ENCODE measurements at places on chromosomes 6 and 20.

DNA sequence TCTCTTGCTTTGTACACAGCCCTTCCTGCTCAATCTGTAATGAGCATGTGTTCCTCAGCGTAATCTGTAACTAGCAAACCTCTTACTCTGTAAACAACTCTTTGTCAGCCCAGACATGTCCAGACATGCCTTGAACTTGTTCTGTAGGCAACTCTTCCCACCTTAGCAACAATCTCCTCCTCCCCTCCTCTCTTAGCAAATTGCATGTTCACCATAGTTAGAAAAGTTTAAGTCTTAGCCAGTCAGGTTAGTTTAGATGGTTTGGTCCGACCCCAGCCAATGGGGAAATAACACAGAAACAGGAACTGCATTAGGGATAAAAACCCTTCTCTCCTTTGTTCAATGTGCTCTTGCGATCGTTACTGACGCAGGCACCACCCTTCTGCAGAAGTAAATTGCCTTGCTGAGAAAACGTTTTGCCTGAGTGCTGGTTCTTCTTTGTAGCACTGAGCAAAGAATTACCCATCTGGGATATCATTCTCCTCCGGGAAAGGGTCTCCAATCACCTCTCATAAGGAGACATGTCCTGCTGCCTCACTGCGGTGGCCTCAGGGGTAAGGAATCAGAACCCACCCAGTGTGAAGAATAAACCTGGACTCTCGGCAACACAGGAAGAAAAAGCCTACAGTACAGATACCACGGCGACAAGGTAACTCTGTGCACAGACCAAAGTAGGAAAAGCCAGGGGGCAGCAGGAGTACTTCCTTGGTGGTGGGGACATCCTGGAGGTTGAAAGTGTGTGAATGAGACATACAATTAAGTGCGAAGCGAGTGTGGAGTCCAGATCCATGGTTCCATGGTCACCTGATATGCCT is 26.2 kb downstream of the PLN start:
- no peak for DNase-seq

- DNase-seq = no peak
Observed at GRCh38 chr6:147429794-147430193, 78.7 kb upstream of the SAMD5 start.

DNA sequence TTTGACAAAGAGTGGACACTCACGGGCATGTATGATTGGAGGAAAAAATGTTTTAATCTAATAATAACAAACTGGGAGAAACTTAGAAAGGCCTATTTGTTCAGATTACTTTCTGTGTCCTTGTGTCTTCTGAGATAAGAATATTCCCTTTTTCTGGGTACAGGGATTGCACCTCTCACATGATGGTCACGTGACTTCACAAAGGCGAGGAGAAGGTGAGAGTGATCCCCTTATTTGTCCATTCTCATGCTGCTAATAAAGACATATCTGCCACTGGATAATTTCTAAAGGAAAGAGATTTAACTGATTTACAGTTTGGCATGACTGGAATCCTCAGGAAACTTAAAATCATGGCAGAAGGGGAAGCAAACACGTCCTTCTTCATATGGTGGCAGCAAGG is 989.7 kb upstream of the FLRT3 start:
- DNase-seq = no peak

- no peak for DNase-seq
Observed at GRCh38 chr6:21608601-21609000, 15.1 kb downstream of the SOX4 start.

DNA sequence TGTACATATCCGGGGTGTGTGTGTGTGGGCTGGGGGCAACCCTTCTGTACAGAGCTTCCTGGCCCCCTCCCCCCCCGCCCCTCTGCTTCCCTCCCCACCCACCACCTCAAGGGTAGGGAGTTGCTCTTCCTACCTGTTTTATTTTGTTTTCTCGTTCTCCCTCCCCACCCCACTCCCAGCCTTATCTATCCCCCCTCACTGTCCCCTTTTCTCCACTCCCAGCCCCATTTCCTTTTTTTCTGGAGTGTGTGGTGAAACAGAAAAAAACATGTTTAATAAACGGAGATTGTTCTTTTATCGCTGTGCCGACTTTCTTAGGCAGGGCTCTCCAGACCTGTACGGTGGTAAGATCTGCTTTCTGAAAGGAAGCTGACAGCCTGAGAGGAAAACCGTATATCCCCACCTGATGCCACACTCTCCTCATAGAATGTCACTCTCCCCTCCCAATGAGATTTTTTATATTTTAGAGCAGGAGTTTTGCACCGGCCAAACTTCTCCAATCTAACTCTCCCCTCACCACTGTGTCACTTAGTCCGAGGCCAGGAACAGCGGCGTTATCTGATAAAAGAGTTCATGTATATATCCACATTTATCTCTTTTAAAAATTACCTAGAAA is 875 bp upstream of the ZBTB9 start:
- no peak for DNase-seq

GRCh38 chr6:16849280-16849987 is 88.2 kb upstream of the ATXN1 start:
- DNase-seq = no peak

DNA sequence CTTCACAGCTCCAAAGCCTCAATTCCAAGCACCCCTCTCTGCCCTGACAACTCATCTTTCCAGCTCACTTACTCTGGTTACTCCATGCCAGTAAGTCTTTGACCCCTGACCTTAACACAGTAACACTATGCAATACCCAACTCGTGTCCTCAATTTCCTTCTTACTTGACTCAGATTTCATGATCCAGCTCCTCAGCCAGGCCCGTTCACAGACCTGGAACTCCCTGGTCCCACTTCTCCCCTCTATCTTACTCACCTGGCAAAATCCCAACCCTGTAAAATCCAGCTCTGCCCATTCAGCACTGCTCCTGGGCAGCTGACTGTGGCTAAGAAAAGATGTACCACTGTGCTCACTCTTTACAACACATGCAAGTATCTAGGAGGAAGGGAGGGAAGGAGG is 7.9 kb downstream of the GNL1 start:
- DNase-seq = no peak

DNA sequence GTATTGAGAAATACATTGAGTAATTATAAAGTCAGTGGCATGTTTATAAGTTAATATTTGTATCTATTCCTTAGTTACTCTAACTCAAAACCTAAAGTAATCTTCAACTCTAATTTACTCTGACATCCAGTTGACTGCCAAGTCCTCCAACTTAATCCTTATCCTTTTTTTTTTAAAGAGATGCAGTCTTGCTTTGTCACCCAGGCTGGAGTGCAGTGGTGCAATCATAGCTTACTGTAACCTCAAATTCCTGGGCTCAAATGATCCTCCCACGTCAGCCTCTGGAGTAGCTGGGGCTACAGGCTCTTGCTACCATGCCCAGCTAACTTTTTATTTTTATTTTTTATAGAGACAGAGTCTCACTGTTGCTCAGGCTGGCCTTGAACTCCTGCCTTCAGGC is 24.4 kb downstream of the PTPN1 start:
- no peak for DNase-seq

DNA sequence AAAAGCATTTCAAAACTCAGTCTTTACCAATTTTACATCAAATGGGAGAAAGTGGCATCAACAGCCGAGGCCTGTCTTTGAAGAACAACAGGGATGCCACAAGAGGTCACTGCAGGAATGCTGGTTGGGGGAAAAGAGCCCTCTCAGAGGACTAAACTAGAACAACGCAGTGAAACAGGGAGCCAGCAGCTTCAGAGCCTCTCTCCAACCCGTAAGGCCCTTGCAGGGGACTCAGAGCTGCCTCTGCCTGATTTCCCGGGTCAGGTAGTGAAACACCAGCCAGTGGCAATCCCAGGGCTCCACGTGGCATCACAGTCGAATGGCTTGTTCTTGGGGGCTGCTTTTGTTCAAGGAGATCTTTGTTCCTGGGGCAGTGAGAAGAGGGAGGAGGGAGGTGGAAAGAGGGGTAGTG is 55.0 kb upstream of the KCNK16 start:
- no peak for DNase-seq

- no peak for DNase-seq
Observed at GRCh38 chr6:134435814-134436280, 117.9 kb upstream of the SGK1 start.

- DNase-seq = no peak
Observed at GRCh38 chr20:36085686-36086267, 68.8 kb upstream of the EPB41L1 start.

DNA sequence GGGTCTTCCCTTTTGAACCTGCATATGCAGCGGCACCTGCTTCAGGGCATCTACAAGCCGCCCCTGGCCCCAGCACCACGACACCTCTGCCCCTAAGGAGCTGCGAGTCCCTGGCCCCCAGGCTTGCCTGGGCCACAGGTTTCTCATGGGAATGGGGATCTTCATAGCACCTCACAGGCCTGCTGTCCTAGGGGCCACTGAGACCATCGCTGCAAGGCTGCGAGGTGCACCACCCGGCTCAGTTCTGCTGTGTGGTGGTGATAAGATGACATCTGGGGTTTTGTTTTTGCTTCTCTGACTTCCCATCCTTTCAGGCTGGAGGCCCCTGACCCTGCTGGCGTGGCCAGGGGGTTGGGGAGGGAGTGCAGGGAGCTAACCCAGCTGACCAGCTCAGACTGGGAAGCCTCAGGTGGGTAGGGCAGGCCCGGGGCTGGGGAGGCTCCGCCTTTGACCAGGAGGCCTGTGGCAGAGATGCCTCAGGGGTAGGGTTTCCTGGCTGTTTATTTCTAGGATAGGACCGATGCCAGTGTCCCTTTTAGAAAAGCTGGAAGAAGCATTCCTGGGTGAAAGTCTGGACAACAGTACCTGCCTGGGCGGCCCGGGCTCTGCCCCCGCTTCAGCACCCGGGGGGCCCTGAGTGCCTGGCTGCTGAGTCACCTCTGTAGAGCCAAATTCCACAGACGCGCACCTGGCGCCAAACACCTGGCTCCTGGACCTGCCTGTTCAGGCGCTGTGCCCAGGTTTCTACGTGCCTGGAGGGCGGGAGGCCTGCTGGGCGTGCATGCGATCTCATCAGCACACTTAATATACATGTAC is 264.7 kb downstream of the DLL1 start:
- no peak for DNase-seq

DNA sequence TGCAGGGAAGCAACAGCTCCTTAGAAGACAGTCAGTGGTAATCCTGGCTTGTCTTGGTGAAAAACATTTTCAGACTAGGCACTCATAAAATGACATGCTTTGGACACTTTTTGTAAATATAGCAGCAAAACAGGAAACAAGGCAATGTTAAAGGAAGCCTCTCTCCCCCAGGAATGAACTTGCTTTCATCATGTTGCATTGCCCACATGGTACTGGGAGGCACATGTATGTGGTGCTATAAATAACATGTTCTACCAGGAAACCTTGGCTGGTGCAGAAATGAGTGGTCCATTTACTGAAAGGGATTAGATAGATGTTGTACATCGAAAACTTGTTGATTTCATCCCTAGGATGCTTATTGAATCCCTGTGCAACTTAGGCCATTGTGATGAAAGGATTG is 121.4 kb upstream of the RREB1 start:
- DNase-seq = no peak

DNA sequence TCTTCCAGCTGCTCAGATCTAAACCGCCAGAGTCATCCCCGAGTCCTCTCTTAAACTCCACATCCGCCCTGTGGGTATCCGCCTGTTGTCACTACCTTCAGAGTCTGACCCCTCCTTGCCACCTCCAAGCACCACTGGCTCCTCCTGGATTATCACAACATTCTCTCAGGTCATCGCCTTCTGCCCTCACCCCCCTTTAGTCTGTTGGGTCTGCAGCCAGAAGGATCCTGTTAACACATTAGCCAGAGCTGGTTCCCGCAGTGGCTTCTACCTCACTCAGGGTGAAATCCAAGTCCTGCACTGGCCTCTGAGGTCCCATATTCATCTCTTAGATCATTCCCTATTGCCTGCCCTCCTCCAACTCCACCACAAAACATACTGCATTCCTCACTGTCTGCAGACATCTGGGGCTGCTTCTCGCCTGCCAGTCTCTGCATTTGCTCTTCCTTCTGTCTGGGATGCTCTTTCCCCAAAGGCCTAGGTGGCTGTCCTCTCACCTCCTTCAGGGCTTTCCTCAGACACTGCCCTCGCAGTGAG is 34.1 kb downstream of the TNXB start:
- DNase-seq = no peak

- DNase-seq = no peak
Observed at GRCh38 chr20:60352017-60352416, 393.8 kb downstream of the CDH26 start.

DNA sequence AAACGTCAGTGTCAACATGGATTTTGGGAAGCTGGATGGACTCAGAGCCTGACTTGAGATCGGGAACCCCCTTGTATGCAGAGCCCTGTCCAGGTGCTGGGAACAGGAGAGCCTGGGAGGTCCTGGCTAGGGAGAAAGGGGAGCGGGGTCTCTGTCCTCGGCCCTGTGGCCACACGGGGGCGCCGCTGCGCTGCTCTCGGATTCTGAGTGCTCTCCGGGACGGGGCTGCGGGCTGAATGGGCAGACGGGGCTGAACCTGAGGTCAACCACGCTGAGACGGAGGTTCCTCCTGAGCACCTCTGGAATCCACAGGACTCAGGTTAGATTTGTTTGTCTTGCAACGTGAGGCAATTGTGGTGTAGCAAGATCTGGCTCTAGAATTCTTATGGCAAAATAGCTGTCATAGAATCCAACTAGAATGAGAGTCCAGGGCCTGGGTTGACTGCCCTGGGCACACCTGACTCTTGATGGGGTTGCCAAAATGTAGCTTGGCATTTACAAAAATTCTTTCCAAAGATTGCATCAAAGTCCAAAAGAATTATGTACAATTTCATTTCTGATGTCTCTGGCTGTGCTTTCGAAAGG is 20.6 kb upstream of the HLA-F start:
- no peak for DNase-seq

DNA sequence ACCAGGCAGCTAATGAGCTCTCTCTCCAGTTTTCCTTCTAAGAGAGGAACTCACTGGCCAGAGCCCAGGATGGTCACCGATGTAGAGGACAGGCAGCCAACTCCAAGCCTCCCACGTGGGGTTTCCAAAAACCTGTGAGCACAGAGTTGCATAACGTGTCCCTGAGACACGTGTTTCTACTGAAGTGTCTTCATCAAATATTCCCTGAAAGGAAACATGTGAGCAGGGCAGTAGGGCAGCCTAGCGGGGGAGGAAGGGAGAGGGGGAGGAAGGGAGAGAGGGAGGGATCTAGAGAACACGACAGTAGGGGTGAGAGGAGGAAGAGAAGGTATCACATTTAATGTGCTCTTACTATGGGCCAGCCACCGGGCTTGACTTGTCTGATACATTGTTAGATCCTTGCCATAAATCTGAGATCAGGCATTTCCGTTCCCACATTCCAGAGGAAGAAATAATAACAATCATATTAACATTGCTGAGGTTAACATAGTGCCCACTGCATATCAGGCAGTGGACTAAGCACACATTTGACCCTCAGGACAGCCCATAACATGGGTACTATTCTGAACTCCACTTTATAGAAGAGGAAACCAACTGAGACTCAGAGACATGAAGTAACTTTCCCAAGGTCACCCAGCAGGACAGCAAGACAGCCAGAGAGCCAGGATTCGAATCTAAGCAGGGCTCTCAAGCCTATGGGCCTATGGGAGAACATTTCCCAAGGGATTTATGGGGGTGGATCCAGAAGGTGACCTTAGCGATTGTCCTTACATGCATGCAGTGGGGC is 4.5 kb upstream of the SYS1 start:
- DNase-seq = no peak

Data from cortex of kidney (tissue), 1 donor.